Retina (tissue), 1 donor: ENCODE measurements at places on chromosomes 1 and 21.

DNA sequence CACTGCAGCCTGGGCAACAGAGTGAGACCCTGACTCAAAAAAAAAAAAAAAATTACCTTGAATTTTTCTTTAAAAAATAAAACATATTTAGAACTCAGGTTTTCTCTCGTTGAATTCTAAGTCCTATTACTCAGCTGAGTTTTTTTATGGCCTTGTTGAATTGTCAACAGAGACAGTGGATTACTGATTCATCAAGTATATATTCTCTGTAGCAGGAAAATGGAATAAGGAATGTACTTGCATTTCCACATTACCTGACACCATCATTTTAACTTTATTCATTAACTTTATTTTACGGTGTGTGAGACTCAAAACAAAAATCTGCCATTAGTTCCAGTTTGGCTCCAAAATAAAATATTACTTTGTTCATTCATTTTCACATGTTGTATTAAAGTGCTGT is 53.8 kb upstream of the APP start:
- no peak for DNase-seq

- DNase-seq, result peak; percentile 21
These were observed 61.2 kb downstream of the AK4 start for GRCh38 chr1:65209005-65209885.

- peak; percentile 60 for DNase-seq
These were observed 30.8 kb upstream of the KIF1B start for GRCh38 chr1:10179406-10180091.

- no peak for DNase-seq
These were observed 140.3 kb downstream of the ZC3H11B start for GRCh38 chr1:219472596-219472995.

- DNase-seq, result no peak
These were observed 3.4 kb downstream of the EPHA10 start for GRCh38 chr1:37761416-37762095.

DNA sequence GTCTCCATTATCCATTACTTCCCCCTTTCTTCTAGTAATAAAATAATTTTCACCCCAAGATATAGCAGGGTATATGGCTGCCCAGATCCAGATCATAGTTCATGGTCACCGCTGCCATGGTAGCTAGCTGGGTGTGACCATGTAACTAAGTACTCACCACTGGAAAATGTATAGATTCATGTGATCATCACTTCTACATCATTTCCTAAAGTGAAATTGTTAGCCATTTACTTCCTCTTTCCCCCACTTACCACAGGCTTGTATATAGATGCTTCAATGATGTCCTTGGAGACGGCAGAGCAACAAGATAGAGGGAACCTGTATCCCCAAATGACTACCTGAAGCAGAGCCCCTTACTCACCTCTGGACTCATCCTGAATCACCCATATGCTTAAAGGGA is 22.7 kb upstream of the EYA3 start:
- DNase-seq, result no peak

DNA sequence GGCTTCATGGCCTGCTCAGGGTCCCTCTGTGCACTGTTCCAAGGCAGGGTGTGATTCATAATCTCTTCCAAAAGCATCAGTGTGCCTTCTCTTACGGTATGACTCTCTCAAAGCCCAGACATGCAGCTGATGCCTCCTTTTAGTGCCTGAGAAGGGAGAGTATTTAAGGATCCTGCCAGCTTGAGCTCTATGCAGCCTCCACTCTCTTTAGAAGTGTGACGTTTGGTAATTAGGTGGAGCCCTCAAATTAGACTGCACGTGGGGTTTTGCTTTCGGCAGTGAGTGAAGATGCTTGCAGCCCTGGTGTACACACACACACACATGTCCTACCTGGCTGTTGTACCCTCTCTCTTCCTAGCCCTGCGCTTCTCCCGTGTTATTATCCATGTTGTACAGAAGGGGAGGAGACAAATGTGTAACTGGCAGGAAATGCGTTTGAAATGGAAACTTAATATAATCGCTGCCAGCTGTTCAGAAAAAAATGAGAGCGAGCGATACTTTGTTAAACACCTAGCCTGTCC is 2.6 kb upstream of the C1orf174 start:
- DNase-seq, result no peak

DNA sequence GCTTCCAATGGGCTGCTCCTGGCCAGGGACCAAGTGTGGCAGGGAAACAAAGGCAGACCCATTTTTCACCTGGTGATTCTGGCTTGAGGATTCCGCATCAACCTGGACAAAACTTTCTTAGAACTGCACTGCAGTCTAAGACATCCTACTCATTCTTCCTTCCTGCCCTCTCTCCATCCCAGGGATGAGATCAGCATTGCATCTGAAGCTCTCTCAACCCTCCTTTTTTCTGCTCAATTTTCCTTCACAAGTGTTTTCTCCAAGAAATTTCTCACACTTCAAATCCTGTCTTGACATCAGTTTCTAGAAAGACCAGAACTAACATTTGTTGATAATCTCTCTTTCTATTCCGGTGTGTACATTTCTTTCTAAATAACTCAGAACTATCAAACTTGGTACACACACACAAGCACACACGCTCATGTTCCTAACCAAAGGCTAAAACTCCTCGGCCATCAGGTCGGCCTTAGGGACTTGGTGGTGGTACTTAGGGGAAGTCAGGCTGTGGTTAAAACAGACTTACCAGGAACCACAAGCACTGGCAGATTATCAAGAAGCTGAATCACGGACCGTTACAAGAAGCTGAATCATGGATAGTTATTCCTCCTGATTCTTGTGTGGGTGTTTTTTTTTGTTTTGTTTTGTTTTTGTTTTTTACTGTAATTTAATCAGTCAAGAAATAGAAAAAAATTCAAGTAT is 21.0 kb upstream of the CXADR start:
- no peak for DNase-seq

GRCh38 chr1:170239445-170239844 is 93.7 kb downstream of the NTMT2 start:
- DNase-seq, result no peak

DNA sequence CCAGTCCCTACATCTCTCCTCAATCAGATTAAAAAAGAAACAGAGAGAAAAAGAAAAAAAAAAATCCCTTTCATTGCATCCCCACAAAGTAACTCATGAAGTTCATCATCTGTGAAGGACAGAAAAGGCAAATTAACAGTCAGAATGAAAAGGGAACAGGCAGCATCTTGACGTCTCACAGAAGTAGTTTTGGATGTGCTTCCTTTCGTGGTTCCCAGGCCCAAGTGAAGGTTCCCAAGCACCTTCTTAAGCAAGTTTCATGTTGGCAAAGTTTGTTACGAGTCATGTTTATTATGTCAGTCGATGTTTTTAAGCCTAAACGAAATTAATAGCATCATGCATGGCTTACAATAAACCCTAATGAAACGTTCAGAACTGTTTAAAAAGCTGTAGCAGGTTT is 475.2 kb downstream of the SETD4 start:
- no peak for DNase-seq

DNA sequence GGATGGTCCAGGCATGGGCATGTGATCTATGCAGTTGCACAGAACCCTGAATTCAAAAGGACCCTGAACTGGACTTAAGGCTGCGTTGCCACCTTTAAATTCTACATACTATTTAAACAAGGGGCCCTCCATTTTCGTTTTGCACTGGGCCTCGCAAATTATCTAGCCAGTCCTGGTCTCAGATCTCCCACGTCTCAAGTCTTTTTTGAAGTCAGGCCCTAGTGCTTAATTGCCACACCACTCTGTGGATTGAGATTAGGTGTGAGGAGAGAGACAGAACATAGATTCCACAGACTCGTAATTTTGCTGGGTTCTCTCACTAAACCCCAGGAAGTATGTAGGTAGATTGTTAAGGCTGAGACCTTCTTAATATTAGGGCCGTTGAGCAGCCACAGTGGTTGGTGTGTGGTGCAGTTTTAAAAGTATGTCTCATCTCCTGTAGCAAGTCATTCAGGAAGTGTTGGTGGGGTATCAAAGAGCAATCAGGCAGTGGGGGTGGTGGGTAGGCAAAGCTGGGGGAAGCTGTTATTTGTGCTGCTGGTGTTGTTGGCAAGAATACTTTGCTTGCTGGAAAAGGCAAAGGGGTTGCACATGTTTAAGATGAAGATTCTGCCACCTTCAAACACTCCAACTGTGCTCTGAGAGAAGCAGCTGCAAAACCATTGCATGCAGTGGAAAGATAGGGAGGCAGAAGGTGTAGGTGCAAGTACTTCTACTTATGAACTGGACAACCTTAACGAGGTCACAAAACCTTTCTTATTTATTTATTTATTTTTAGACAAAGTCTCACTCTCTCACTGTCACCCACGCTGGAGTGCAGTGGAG is 11.2 kb downstream of the CD84 start:
- DNase-seq, result no peak

- DNase-seq, result no peak
These were observed 131.4 kb upstream of the COL6A1 start for GRCh38 chr21:45850181-45850580.

GRCh38 chr1:151494741-151495281 is 16.4 kb upstream of the CGN start:
- peak; percentile 85 for DNase-seq

DNA sequence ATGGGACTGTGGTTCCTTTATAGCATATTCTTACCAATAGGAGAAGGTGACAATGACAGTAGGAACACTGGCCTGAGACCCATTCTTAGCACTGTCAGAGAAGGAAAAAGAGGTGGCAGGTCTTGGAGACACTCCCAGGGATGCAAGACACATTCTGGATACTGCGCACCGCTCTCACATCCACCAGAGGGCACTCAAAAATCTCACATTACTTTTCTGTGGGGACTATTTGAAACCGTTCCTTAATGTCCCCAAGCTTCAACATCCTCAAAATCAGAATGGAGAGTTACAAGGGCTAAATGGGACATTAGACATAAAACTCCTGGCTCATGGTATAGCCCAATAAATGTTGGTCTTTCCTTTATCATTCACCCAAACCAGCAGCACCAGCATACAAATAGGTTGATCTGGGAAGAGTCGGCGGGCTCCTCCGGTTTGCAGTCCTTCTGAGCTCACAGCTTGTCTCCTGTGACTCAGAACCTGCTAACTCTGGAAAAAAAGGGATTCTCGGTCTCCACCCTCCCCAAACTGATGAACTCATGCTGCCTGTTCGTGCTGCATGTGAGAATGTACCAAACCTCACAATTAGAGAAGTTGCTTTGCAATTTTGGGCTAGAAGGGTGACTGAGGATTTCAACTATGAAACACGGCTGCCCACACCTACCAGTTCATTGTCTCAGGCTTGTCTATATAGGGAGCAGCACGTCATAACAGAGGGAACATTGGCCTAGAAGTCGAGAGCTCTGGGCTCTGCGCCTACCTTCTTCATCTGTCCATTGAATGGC is 40.2 kb downstream of the IL12RB2 start:
- DNase-seq, result peak; percentile 52

- DNase-seq, result peak; percentile 46
These were observed 90.9 kb downstream of the SLC30A10 start for GRCh38 chr1:219837274-219837993.

DNA sequence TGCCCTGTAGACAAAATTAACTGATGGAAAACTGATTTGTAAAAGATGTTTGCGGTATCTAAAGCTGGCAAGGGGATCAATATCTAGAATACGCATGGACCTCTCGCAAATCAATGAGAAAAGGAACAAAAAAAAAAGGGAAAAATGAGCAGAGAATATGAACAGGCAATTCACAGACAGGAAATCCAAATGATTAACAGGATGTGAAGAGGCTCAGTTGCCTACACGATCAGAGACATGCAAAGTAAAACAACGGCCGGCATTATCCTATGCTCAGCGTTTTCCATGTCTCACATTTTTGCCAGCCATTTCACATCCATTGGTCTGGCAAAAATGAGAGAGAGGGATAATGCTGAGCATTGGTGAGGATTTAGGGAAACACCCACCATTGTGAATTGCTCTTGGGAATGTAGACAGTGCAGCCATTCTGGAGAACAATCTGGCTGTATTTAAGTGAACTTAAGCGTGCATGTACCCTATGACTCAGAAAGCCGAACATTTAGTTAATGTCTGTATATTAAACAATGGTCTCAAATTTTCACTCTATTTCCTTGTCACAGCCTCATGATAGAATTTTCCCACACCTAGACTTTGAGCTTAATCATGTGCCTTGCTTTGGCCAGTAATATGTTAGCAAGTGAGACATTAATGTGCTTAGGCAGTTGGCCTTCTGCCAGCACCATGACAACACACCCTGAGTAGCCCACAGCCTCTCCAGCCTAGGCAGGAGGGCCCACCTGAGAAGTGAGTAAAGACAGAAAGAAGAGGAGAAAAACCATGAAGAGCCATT is 61.0 kb upstream of the NBPF3 start:
- DNase-seq, result no peak

DNA sequence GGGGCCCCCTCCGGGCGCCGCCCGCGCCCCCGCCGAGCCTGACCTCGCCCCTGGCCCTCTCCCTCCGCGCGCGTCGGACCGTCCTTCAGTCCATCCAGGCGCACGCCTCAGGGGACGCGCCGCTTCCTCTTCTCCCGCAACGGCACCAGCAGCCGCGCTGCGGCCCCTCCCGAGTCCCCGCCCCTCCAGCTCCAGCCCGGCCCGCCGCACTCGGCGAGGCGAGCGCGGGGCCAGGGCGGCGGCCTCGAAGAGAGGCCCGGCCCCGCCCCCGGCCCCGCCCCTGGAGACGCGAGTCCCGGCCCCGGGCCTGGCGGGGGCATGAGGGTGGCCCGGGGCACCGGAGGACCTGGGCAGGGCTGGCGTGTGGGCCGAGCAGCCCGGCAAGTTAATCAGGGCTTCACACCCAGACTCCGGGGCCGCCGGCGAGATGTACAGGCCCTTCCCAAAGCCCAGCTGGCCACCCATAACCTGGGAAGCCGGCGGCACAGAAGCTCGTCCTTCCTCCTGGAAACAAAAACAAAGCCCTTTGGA is at the start of gene IGSF3:
Gene IGSF3 (minus strand): TSS at position 159 of the 531 bp plus-strand sequence. CDS start 1,407 bp downstream, outside the sequence.
- DNase-seq, result peak; percentile 71

- no peak for DNase-seq
These were observed 29.6 kb upstream of the ID3 start for GRCh38 chr1:23588749-23589548.

GRCh38 chr1:19606817-19607642 is 37.1 kb upstream of the NBL1 start:
- DNase-seq, result no peak

DNA sequence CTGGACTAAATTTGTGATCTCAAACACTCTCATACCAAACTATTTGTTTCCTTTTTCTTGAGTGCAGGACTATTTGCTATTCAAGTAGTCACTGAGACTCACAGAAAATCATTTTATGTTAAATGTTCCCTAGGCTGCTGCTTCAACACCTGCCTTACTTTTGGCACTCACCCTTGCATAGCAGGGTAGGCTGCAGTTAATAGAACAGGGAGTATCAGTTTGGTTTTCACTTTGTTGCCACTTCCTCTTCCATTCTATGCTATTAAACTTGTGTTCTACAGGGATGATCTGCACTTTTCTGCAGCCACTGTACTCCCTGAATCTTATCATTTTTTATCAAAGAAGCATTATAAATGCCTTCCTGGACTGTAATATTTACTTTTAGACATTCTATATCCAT is 148.7 kb upstream of the PRMT6 start:
- DNase-seq, result no peak

- no peak for DNase-seq
These were observed 62.7 kb downstream of the AGPAT3 start for GRCh38 chr21:43927591-43928221.
